ENCODE measurements at places on chromosomes 3 and 15.

DNA sequence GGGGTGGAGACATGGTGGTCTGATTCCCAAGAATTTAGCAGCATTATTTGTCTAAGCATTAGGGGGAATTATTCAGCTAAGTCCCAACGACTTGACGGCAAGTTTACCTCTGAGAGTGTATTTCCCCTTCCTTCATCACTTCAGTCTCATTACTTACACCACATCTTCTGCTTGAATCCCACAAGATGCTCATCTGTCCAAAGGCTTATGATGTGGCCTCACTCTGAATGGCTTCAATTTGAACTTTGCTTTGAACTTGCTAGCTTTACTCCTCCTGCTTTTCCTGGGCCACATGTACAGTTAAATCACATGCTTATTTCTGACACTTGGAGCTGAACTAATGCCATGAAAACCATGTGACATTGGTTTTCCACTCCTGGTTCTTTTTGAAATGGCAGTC is 231.3 kb upstream of the SATB1 start:
- DNase-seq, result no peak

- DNase-seq, result no peak
Measured at GRCh38 chr3:120428924-120429323, 21.9 kb downstream of the FSTL1 start.

DNA sequence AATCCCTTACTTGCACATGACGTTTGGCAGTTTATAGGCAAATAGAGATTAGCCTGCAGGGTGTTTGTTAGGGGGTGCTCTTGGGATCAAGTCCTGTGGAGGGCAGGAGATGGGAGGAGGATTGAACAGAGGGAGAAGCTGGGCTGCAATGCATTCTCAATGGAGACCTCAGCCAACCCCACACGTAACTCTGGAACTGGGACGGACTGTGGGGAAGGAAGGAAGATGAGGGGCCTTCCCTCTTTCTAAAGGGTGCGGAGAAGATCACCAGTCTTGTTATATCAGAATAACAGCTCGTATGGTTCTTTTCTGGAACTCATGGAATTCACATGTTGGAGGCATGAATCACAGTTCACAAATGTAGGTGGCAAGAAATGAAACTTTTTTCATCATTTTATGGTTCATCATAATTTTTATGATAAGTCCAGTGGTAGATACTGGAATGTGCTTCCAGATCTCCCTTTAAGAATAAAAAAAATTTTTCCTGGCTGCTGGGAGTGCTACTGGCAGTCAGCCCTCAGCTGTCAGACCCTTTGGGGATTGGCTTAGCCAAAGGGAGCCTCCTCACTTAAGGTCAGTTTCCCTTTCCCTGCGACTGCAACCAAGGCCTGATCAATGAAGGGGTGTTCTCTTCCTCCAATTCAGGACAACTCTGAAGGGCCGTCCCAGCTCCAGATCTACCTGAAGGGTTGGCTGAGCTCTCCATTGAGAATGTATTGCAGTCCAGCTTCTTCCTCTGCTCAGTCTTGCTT is 20.5 kb upstream of the LYZL4 start:
- DNase-seq, result no peak

DNA sequence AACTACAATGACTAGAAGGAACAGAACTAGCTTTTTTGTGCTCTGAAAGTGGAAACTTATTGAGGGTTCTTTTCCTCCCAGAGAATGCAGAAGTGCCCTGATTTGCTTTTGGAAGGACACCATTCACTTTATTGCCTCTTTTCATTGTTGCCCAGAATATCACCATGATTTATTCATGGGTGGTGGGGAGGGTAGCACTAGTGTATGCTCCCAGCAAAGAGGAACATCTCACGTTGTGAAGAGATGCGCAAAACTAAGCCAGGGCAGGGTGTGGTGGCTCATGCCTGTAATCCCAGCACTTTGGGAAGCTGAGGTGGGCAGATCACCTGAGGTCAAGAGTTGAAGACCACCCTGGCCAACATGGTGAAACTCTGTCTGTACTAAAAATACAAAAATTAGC is 31.4 kb downstream of the FLNB start:
- DNase-seq, result no peak

- DNase-seq, result peak; percentile 54
Measured at GRCh38 chr15:98850961-98851572, 156.5 kb downstream of the PGPEP1L start.

DNA sequence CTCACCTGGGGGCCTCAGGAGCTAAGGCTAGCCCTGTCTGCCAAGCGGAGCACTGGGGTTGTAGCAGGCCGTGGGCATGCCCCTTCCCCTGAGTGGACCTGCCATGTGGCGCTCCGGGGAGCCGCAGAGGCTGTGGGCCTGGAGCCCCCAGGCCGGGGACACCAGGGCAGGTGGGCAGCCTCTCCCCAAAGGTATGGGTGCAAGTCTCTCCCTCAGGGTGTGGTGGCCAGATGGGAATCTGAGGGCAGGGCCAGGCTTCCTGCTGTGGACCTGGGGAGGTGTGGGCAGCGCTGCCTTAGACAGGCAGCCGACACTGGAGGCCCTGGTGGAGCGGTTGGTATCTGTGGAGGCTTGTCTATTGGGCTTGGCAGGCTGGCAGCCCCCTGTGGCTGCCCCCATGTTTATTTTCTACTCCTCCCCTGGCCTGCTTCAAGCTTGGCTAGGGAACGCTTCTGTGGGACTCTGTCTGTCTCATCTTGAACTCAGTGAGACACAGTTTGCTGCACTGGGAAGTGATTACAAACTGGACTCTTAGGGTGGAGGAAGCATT is 5.9 kb downstream of the ACVR2B start:
- no peak for DNase-seq

DNA sequence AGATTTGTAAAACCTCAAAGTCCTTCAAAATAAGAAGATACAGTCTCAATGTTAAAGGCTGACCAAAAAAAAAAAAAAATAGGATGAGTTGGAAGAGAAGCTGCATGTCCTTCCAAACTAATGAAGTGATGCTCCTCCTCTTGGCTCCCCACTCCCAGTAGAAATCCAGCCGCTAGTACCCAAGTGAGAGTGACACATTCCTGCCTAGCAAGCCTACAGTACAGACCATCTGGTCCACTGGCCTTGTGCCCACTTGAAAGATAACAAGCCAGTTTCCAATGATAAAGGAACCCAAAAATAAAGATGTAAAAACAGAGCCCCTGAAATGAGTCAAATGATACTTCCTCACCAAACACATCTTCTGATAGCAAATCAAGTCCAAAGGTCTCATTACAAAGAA is 258.7 kb upstream of the NSMCE3 start:
- no peak for DNase-seq

- DNase-seq, result no peak
Measured at GRCh38 chr3:27342267-27342666, 26.9 kb downstream of the NEK10 start.

DNA sequence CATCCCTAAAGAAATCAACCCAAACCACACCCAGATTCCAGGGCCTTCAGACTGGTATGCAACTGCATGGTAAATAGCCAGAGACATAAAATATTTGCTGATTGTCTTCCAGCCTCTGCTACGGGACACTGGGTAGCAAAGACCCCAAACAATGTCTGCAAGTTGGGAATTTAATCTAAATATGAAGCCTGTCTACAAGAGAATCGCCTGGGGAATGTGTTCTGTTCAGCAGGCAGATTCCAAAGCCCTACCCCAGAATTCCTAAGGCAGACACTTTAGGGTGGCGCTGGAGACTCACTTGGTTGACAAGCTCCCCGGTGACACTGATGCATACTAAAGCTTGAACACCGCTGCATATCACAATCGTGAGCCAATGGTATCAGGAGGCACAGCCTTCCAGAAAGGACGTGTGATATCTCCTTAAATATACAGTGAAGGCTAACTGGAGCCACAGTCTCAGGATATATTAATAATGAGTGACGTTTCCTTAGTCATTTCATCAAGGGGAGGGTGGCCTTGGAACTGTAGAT is 684.1 kb downstream of the NTRK3 start:
- no peak for DNase-seq

- DNase-seq, result no peak
Measured at GRCh38 chr15:90780916-90781315, 63.8 kb downstream of the BLM start.

GRCh38 chr15:25890529-25890928 is 27.4 kb upstream of the ATP10A start:
- no peak for DNase-seq

DNA sequence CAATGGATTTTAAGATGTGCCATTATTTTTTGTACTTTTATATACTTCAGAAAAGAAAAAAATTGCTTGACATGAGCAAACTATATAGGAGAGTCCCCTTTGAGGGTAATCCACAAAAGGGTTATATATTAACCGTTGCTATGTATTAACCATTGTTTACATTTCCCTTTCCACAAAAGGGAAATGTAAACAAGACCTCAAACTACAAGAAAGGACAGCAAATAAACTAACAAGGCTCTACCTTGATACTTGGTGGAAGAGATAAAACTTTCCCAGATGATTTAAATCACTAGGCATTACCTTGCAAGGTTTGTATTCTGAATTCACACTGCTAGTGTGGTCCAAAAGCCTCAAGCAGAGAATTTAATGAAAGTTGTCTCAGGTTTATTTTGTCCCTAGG is 616.3 kb upstream of the BCHE start:
- no peak for DNase-seq

DNA sequence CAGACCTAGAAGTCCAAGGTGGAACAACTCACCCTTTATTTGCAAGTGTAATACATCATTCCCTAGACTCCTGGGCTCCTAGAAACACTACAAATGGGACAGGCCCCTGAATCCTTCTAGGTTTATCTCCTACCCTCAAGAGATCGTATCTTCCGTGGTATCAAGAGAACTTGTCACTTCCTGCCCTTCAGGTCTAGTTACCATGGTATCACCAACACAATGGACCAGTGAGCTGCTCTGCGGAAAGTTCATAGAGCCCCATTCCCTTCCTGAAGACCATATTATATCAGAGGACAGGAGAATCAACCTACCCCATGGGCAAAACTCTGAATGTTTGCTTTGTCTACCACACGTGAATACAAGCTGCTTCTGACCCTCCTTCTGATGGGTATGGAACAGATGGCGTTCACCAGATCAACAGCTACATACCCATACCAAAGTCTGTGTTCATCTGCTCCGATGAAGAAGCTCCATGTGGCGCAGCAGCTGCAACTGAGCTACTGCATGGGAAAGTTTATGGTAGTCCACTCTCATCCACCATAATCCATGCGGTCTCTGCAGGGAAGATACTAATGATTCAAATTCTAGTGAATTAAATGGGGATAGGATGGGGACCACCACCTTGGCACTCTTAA is 84.6 kb upstream of the KLF13 start:
- DNase-seq, result no peak

GRCh38 chr15:25177955-25178801 is 223.4 kb downstream of the SNRPN start:
- no peak for DNase-seq

- DNase-seq, result no peak
Measured at GRCh38 chr3:37696661-37697060, 165.0 kb upstream of the CTDSPL start.

- no peak for DNase-seq
Measured at GRCh38 chr3:187085933-187086332, 53.4 kb downstream of the RPL39L start.

DNA sequence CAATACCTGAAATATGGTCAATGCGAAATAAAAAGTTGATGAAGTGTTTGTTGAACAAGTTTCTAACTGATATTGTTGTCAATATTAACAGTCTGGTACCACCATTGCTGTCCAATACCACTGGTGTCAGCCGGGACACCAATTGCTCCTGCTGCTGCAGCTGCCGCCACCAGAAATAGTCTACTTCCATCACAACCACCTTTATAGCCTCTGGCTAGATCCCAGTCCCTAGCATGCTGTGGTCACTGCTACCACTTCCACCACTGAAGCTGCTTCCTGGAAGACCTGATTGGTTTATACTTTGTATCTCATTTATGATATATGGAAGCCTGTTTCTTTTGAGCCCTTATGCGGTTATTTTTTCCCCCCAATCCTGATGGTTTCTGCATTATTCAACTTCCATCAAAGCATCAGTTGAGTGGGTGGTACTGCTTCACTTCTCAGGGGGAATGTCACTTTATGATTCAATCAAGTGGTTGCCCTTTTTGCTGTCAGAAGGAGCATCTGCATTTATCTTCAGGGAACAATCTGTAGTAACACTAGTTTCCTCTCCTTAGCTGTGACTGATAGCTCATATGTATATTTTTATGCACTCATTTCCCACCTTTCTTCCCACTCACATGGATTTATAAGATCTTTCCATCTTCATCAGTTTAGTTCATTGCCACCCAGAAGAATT is 11.7 kb downstream of the LNP1 start:
- no peak for DNase-seq

Data from NCI-H2227 treated with DMSO at 0.1 percent for 48 hours (cell line).